ENCODE measurements at places on chromosomes 3 and 15. TPM values are rescaled to one million over a fixed set of nuclear protein-coding genes. Genes with fewer than 3 reads are reported as not detected.
A peak's percentile ranks its signal among the peaks of the same experiment; 100 is the strongest.

GRCh38 chr3:126391631-126392030, 3.1 kb upstream of the CFAP100 start:
- no peak for DNase-seq

The ZNF620 gene
- 0.72 TPM for total RNA-seq

GRCh38 chr3:59802045-59802444, 752.2 kb upstream of the CFAP20DC start:
- DNase-seq, result no peak

- peak; percentile 44 for DNase-seq
These were observed 141.2 kb downstream of the NUP210 start for GRCh38 chr3:13278783-13279531.

DNA sequence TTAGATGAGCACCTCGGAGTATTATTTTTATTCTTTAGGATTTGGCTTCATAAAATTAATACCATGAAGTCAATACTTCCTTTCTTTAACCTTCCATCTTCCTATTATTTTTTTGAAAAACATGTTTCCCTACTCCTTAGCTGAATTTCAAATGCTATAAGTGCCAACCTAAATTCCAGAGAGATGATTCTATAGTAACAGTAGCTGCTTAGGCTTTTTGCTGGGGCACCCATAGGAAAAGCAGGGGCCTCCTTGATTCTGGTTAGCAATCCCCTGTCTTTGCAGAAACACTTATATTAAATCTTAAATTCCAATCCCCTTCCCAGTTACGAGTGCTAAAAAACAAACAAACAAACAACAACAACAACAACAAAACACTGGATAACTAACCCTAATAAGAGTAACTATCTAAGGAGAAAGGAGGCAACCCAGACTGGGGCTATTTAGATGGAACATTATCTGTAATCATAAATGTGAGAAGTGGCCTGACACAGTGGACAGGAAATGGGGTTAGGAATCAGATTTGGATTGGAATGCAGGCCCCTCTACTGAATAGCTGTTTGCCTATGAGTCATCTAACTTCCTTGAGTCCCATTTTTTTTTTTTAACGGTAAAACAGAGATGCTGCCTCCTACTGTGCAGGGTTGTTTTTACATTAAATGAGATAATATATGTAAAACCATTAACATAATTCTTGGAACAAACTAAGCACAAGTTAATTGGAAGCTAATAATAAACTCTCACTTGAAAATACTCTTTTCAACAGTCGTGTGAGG, 148.1 kb downstream of the WDR72 start:
- no peak for DNase-seq

DNA sequence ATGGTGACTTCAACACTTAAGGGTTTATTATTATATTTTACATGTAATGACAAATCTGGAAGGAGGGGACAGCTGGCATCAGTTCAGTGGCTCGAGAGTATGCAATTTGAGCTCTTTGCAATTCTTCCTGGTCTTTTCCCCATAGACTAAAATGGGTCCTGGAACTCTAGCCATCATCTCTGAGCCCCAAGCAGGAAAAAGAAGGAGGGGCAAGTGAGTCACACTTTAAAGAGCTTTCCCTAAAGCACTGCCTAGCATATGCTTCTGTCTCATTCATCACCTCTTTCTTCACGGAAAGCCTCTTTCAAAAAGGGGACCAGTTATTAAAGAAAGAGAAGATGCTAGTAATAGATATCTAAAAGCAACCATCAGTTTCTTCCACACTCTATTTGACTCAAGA, 466.3 kb downstream of the ZIC1 start:
- DNase-seq, result no peak

- DNase-seq, result no peak
These were observed 338.3 kb upstream of the ATP11B start for GRCh38 chr3:182455011-182455410.

All from IMR-90 (cell line).